Hepatocyte (in vitro differentiated cells): ENCODE measurements at places on chromosomes 2 and 18. TPM values are rescaled to one million over a fixed set of nuclear protein-coding genes. Genes with fewer than 3 reads are reported as not detected.

The PSMD14 gene
- 66.6 and 71.0 TPM in 2 replicates for total RNA-seq

The PIEZO2 gene
- 70.8 and 77.5 TPM in 2 replicates for total RNA-seq

The CYP1B1 gene
- 23.2 and 28.9 TPM in 2 replicates for total RNA-seq

The IL1A gene
- 2.3 and 3.1 TPM in 2 replicates for total RNA-seq

The AQP12B gene
- total RNA-seq = 0.04 TPM in 1 of 2 replicates, not detected in the other

The POTEJ gene
- 0.17 and 0.76 TPM in 2 replicates for total RNA-seq

The ATP5MC3 gene
- total RNA-seq = 281 and 286 TPM in 2 replicates

The ASPRV1 gene
- total RNA-seq = 0.24 and 0.73 TPM in 2 replicates

DNA sequence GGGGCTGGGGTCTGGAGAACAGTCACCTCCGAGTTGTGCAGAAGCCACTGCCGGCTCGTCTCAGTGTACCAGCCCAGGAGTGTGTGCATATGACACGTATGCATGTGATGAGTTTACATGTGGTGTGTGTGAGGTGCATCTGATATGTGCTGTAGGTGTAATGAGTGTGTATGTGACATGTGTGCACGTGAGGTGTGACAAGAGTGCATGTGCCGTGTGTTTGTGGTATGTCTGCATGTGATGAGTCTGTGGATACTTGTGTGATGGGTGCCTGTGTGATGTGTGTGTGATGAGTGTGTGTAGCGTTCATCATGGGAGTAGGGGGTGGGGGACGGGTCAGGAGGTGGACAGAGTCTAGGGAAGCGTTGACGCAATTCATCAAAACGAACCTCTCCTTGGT, 12.8 kb downstream of the NTSR2 start:
- H3K4me1 ChIP-seq = peaks cover 6% of the 10 kb centered on the region
- no peak for DNase-seq
- no peak overlapping the region for H3K4me3 ChIP-seq
- no peaks in the 10 kb centered on the region for H3K36me3 ChIP-seq

DNA sequence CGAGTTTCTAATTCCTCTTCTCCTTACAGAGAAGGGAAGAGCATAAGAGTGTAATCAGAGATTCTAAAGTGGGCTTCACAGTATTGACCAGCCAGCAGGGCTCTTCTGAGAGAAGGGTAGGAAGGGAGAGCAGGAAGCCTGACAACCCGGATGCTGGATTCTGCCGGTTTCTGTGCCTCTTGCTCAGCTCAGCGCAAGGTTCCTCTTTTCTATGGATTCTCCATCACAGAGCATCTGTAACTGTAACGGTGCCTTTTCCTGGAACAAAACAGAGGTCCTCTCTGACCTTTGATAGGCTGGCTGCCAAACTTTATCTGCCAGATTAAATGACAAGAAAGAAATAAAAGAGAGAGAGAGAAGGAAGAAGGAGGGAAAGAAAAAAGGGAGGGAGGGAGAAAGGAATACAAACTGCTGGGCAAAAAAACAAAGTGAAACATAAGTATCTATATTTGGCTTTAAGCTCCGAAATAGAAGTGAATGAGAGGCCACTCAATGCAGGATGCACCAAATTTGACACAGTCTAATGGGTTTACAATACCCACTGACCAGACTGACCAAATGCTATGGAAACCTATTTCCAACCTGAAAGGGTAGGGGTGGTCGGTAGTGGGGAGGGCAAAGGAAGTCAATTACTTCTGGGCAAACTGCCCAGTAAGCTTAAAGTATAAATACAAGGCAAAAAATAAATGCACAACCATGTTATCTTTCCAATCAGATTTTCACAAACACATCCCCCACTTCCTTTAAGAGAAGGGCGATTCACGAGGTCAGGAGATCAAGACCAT, 59.2 kb downstream of the PIEZO2 start:
- no peak overlapping the region for H3K4me3 ChIP-seq
- H3K4me1 ChIP-seq = peaks cover 9% of the 10 kb centered on the region
- DNase-seq = no peak
- H3K27ac ChIP-seq = peak overlapping the region; percentile 47
- no peaks in the 10 kb centered on the region for H3K36me3 ChIP-seq

- H3K36me3 ChIP-seq = no peaks in the 10 kb centered on the region
- no peaks in the 10 kb centered on the region for H3K27me3 ChIP-seq
- H3K4me1 ChIP-seq = no peaks in the 10 kb centered on the region
- no peak for DNase-seq
- H3K27ac ChIP-seq = no peak overlapping the region
- no peak overlapping the region for H3K4me3 ChIP-seq
Observed at GRCh38 chr18:13587477-13587876, 138.9 kb downstream of the FAM210A start.

- DNase-seq = peak; percentile 64
- H3K27me3 ChIP-seq = no peaks in the 10 kb centered on the region
- H3K27ac ChIP-seq = peak overlapping the region; percentile 96
- H3K36me3 ChIP-seq = no peaks in the 10 kb centered on the region
- H3K4me3 ChIP-seq = no peak overlapping the region
Observed at GRCh38 chr2:54570925-54571694, 115.0 kb downstream of the SPTBN1 start.

DNA sequence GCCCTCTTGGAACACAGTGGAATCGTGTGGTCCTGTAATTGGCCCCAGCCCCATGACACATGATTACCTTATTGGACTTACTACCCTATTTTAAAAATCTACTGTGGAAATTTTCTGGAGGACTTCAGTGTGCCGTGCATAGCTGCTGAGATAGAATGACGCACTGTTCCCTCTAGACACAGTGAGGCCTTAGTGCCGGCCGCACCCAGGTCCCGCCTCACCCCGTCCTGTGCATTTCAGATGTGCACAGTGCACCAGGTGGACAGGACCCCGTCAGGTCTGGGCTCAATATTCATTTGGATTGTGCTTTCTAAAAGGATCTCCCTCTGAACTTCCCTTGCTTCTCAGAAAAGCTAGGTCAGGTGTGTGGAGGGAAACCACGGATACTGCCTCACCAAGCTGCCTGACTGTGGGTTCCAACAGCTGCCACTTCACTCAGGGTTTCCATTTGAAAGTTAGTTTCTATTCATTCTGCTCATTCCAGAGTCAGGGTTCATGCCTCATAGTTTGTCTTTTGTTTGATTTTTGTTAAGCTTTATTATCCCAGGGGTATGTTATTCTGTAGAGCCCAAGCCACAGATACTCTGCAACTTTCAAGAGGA, 155.8 kb downstream of the PTGR3 start:
- H3K4me1 ChIP-seq = no peaks in the 10 kb centered on the region
- no peaks in the 10 kb centered on the region for H3K36me3 ChIP-seq
- no peak overlapping the region for H3K27ac ChIP-seq
- no peak overlapping the region for H3K4me3 ChIP-seq
- H3K27me3 ChIP-seq = no peaks in the 10 kb centered on the region
- no peak for DNase-seq

GRCh38 chr2:44010266-44010665, 14.5 kb upstream of the LRPPRC start:
- no peaks in the 10 kb centered on the region for H3K4me1 ChIP-seq
- no peaks in the 10 kb centered on the region for H3K36me3 ChIP-seq
- DNase-seq = no peak
- no peak overlapping the region for H3K4me3 ChIP-seq

DNA sequence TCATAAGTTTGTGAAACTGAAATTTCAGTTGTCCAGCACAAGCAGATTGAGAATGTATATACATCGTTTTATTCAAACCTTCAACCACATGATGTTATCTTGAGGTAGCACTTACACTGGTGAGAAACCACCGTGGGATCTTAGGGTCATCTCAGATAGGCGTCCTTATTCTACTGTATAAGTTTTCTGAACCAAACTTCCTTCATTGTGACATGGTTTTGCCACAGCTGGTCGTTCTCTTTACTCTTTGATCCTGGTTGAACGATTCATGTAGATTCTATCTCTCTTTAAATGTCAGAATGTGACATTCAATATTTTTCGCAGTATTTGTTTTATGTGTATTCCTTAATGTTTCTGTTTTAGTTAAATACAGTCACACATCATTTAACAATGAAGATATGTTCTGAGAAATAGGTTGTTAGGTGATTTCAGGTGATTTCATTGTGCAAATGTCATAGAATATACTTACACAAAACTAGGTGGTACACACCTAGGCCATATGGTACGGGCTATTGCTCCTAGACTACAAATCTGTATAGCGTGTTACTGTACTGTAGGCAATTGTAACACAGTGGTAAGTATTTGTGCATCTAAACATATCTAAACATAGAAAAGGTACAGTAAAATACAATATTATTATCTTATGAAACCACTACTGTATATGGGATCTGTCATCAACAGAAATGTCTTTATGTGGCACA, 17.9 kb upstream of the ARHGAP25 start:
- no peaks in the 10 kb centered on the region for H3K27me3 ChIP-seq
- H3K4me1 ChIP-seq = no peaks in the 10 kb centered on the region
- H3K4me3 ChIP-seq = no peak overlapping the region
- DNase-seq = no peak

DNA sequence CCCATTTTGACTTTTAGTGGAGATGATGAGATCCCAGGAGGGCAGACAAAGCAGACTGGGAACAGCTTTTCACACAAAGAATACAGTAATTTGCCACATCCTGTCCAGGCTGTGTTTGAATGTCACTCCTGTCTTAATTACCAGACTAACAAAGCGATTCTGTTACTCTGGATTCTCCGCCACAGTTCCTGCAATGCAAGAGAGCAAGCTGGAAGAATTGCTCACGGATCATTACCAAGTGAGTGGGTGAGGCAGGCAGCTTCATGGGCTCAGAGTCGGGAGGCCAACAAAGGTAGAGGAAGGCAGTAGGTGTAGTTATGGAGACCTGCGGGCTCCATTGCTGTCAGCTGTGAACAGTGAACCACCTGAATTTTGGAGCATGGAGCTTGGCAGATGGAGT, 250.5 kb upstream of the ATP5MC3 start:
- H3K4me1 ChIP-seq = no peaks in the 10 kb centered on the region
- no peaks in the 10 kb centered on the region for H3K27me3 ChIP-seq
- no peak overlapping the region for H3K27ac ChIP-seq
- no peak overlapping the region for H3K4me3 ChIP-seq
- H3K36me3 ChIP-seq = no peaks in the 10 kb centered on the region

GRCh38 chr2:42959234-42960001, 167.0 kb upstream of the HAAO start:
- no peaks in the 10 kb centered on the region for H3K27me3 ChIP-seq
- peak overlapping the region; percentile 91 for H3K27ac ChIP-seq
- DNase-seq = no peak

GRCh38 chr2:205094031-205094430, 548.8 kb downstream of the PARD3B start:
- H3K4me1 ChIP-seq = no peaks in the 10 kb centered on the region
- no peaks in the 10 kb centered on the region for H3K36me3 ChIP-seq
- H3K27me3 ChIP-seq = no peaks in the 10 kb centered on the region
- DNase-seq = no peak
- H3K27ac ChIP-seq = no peak overlapping the region

- H3K27ac ChIP-seq = no peak overlapping the region
- no peaks in the 10 kb centered on the region for H3K4me1 ChIP-seq
- H3K27me3 ChIP-seq = no peaks in the 10 kb centered on the region
- no peak overlapping the region for H3K4me3 ChIP-seq
- H3K36me3 ChIP-seq = no peaks in the 10 kb centered on the region
Observed at GRCh38 chr2:207078186-207078798, 87.5 kb downstream of the KLF7 start.

- H3K4me1 ChIP-seq = peaks cover 21% of the 10 kb centered on the region
- H3K4me3 ChIP-seq = peak overlapping the region; percentile 27
- no peak overlapping the region for H3K27ac ChIP-seq
- peaks cover 18% of the 10 kb centered on the region for H3K27me3 ChIP-seq
- no peaks in the 10 kb centered on the region for H3K36me3 ChIP-seq
Observed at GRCh38 chr2:133266926-133267590, 301.2 kb downstream of the NCKAP5 start.
